ENCODE measurements at places on chromosomes 3 and 15. TPM values are rescaled to one million over a fixed set of nuclear protein-coding genes. Genes with fewer than 3 reads are reported as not detected.
A peak's percentile ranks its signal among the peaks of the same experiment; 100 is the strongest.

GRCh38 chr15:94212291-94212690 is 19.1 kb upstream of the MCTP2 start:
- no peak for DNase-seq

GRCh38 chr3:190320594-190321362 is 1.5 kb downstream of the CLDN1 start:
- no peak for DNase-seq

Gene CAV3
- total RNA-seq = not detected

GRCh38 chr3:31210068-31210645 is 315.7 kb upstream of the GADL1 start:
- DNase-seq = no peak

Gene MGLL
- 4.6 TPM for total RNA-seq

DNA sequence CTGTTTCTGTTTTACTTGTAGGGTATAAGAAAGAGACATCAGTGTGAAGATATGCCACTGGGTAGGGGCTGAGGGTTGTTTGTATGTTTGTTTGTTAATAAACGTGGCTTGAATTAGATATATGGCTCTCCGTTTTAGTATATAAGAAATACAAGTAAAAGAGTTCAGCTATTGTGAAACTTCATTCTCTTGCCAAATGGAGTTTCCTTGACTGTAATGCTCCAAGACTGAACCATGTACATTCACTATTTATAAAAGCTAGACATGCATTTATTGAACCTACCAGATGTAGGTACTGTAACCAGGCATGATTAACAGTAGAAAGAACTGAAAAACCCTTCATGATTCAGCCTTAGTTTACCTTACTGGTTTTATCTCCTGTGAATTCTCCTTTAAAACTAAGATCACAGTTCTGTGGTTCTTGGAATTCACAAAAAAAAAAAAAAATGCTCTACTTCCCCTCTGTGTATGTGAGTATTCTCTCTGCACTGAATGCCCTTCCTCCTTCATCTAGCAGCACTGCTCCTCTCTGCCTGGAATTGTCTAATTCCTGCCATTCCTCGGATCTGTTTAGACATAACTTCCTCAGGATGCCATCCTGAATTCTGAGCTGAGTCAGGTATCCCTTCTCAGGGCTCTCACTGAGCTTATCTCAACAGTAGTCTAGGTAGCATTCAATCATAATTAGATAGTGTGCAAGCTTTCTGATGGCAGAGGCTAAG is 504.4 kb downstream of the FHIT start:
- DNase-seq = no peak

- no peak for DNase-seq
Observed at GRCh38 chr15:31273258-31273941, 53.2 kb upstream of the KLF13 start.

Gene GXYLT2
- 16.9 TPM for total RNA-seq

DNA sequence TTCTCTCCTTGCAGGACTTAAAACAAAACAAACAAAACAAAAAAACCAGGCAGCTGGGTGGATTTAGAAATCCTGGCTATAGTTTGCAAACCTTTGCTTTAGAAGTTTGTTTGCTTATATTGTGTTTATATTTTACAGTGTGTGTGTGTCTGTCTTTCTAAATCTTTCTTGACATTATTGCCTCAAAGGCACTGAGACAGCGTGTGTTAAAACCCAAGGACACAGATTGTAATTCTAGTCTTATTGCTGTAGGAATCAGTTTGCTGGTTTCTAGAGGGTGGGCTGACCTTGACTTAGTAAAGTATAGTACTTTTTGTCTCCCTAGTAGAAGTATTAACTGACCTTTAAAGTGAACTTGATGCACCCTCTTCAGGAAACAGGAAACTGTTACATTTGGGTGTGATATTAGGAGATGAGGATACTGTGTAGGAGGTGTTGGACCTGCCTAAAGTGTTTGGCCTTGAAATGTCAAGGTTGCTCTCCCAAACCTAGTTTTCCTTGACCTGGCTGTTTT is 71.0 kb downstream of the TCF12 start:
- no peak for DNase-seq

GRCh38 chr15:70210076-70210475 is 112.4 kb upstream of the TLE3 start:
- no peak for DNase-seq

DNA sequence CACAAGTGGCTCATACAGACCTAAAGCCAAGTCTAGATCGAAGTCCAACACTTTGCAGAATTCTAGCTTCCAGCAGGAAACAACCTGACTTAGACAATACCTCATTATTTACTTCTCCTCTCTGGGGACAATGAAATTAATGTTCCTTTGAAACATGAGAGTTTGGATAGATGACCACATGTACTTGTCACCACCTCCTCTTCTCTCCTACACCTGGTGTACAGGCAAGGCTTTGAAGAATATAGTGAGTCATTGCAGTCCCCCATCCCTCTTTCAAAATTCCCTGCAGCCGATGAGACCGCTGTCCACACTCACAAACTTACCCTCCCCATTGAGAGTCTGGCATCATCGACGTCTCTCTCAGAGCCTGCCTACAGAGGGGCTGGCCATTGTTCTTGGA is 189.0 kb upstream of the HES1 start:
- peak; percentile 71 for DNase-seq

DNA sequence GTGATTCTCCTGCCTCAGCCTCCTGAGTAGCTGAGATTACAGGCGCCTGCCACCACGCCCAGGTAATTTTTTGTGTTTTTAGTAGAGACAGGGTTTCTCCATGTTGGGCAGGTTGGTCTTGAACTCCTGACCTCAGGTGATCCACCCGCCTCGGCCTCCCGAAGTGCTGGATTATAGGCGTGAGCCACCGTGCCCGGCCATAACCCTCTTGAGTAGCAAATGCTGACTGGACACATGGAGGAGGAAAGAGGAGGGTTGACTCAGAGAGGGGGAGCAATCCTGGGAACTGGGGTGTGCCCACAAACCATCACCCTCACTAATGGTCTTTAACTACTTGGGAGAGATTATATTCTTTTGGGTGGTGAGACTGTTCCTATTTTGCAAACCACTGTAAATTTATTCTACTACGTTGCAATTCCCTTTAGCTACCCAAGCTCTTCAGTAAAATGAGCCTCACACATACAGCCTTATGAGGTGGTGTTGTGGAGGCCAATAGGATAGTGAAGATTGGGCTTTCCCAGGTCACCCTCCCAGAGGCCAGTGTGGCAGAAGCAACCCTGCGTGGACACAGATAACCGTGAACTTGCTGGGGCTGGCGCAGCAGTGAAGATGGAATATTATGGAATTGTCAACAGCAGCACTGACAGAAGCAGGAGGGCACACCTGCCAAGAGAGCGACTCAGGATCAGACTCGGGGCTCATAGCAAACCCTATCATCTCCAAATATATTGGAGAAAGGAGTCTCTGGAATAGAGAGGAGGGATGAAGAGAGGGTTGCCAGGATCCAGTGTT is 37.4 kb downstream of the TLNRD1 start:
- DNase-seq = no peak

GRCh38 chr3:186967686-186968085 is 37.4 kb downstream of the ST6GAL1 start:
- no peak for DNase-seq

- DNase-seq = no peak
Observed at GRCh38 chr3:141440942-141441341, 45.9 kb upstream of the RASA2 start.

- no peak for DNase-seq
Observed at GRCh38 chr3:174532776-174533175, 326.4 kb upstream of the NAALADL2 start.

- no peak for DNase-seq
Observed at GRCh38 chr3:65497846-65498245, 540.9 kb downstream of the MAGI1 start.

- DNase-seq = no peak
Observed at GRCh38 chr15:56798639-56799038, 65.3 kb upstream of the ZNF280D start.

GRCh38 chr3:58432905-58433304 is 727 bp downstream of the PDHB start:
- no peak for DNase-seq

Gene CSTA
- 62.1 TPM for total RNA-seq

- no peak for DNase-seq
Observed at GRCh38 chr3:124451630-124452317, 278.5 kb upstream of the UMPS start.

DNA sequence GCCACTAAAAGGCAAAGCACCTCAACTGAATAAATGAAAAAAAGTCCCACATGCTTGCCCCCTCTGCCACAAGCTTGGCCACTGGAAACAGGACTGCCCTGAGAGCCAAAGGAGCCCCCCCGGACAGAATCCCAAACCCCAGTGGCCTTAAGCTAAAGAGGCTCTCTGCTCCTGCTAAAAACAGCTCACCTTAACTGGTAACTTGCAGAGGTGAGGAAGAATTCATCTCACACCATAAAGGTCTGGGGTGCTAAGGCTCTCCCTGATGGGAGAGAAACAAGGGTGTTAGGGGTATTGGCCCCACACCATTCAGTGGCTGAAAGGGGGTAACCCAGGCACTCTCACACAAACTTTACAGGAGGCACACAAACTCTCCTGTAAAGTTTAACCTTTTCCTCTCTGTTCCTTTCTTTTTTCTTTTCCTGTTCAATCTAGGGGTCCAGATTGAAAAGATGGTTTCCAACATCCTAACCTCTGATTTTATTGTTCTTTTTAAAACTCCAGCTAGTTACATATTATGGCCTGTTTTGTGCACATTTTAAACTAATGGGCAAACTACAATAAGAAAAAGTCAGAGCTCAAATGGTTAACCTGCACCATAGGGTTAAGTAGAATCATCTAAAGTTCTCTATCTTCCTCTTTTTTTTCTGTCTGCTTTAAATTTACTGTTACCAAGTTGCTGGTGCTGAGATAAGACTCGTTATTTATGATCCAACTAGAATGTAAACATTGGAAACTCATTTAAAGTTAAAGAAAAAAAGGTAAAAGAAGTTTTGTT is 19.9 kb downstream of the TRANK1 start:
- DNase-seq = no peak

GRCh38 chr3:46953234-46954010 is 23.1 kb downstream of the CCDC12 start:
- DNase-seq = no peak

DNA sequence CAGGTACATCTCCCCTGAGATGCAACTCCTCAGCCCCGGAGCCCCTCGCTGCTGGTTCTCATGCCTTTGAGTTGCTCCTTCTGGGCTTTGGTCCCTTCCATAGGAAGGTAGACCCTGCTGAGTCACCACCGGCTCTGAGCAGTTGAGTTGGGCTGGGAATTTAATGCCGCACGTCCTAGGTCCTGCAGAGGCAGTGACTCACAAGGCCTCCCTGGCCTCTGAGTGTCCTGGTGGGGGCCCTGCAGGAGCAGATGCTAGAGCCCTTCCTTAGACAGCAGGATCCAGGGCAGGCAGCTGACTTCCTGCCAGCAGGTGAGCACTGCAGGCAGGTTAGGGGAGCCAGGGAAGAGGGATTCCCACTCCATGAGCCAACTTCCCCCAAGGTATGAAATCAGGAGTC is 5.5 kb upstream of the NTRK3 start:
- DNase-seq = no peak

Gene KIF15
- 15.7 TPM for total RNA-seq
